ENCODE measurements at places on chromosomes 7 and 10.

DNA sequence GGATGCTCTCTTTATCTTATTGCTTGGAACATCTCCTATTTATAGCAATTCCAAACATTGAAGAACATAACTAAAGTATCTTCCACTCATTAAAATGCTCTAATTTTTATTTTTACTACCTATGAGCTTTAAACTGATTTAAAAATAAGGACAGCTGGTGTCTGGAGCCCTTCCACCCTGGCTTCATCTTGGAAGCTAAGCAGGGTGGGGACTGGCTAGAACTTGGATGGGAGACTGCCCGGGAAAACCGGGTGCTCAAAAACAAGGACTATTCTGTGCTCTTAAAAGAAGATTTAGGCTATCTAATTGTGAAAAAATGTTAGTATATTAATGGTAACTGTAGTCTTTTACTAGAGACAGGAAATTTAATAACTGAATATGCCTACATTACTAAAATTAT is 69.2 kb downstream of the ARMC3 start:
- no peak for DNase-seq

- peak; percentile 67 for DNase-seq
Observed at GRCh38 chr7:34156336-34156735, 251.0 kb downstream of the BMPER start.

DNA sequence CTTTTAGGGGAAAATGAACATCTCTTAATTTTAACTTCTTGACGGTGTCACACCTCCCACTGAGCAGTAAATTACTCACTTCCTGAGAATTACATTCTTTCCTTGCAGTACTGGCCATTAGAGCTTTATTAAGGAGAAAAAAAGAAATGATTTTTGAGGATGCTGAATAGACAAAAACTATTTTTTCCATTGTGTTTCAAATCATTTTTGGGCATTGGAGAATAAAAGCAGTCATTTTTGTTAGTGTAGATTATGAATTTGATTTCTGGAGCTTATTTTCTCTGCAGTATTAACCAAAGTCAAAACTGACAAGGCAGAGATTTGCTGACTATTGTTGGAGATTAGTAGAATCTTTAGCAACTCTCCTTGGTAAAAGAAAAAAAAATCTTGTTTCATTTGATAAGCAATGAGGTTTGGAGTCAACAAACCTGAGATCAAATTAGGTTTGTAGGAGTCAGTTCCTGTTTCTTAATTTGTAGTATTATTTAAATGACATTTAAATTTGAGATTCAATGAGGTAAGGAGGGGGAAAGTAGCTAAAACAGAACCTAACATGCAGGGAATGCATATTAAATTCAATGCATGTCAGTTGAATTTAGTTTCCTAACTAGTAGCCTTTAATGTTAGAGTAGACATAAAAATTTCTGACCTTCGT is 70.6 kb downstream of the AP3M1 start:
- no peak for DNase-seq

- no peak for DNase-seq
Observed at GRCh38 chr7:116578526-116578925, 53.7 kb downstream of the CAV1 start.

DNA sequence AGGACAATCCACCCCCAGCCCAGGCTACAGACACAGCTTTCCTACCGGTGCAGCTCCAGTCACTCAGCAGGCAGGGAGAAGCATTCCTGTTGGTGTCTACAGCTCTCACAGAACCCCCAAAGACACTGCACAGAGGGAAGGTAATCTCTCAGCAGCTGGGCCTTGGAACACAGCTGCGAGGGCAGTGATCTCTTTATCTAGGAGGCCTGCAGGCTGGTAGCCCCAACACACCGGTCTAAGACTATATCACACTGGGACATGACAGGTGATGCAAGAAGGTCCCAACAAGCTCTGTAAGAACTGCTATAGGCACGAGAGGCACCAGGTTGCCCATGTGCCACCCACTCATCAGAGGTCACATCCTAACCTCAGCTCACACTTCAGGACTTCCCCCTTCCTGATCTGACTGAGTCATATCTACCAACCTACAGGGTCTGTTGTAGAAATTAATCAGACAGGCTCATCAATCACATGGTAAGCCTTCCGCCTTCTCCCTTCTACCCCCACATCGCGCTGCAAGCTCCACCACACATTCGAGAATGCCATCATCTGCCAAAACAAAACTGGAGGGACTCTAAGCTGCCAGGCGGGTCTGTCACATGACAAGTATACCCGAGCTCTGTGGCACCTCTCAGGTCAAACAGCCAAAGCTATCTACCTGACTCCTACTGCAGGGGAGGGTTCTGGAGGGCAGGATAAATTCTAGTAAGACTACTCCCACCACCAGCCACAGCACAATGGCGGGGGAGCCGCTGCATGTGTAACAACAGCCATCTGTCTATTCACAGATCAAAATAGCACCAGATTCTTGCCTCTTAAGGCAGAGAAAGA is 26.1 kb downstream of the FAM53B start:
- no peak for DNase-seq

- DNase-seq = no peak
Observed at GRCh38 chr10:6823770-6824169, 243.7 kb upstream of the PRKCQ start.

DNA sequence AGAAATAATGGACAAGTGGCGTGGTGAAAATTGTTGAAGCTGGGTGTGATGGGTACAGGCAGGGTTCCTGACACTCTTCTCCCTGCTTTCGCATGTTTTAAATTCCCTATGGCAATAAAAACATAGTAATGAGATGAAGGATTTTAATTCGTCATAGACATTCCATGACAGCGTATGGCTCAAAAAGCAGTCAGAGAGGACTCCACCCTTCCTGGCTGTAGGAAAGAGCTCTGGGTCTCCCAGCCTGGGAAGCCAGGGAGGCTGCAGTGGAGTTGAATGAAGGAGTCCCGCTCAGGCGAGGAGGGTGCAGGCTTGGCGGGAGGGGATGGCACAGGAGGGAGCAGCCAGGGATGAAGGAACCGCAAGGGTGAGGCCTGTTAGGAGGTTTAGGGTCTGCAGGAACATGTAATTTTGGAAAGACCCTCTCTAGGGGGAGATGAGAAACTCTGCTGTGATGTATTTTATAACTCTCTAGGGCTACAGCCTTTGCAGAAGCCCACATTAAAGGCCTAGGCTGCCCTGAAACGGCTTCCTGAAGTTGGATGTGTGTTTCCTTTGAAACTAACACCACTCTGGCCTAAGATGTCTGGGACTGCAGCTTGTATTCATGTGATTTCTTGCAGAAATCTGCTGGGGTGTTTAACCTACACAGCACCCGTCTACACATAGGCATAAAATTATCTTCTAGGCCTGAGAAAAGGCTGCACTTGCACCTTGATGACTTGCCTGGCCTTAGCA is 7.6 kb upstream of the LARP4B start:
- DNase-seq = no peak
